NCI-H524 treated with DMSO at 0.1 percent for 48 hours (cell line): ENCODE measurements at places on chromosomes 2 and 18.

GRCh38 chr2:233455006-233455405 lies 100.7 kb downstream of the DGKD start:
- DNase-seq: no peak

DNA sequence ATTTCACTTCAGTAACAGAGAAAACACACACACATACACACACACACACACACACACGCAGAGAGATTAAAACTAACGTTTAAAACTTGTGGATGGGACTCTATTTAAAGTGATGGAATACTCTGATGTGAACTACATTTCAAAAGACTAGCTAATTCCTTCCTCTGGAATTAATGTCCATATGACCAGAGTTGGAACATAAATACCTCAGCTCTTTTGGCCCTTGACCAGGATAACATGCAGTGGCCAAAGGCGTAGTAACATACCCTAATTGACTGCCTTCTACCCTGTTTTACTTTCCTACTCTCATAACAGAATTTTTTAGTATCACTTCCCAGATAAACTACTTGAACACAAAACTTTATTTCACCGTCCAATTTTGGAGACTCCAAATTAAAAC lies 671.3 kb upstream of the CHAC2 start:
- DNase-seq: no peak

- DNase-seq: no peak
Measured at GRCh38 chr2:201807452-201807999, 1.2 kb downstream of the CDK15 start.

- DNase-seq: no peak
Measured at GRCh38 chr18:74534981-74535649, 815 bp downstream of the CNDP1 start.

GRCh38 chr2:29524652-29525051 lies 396.7 kb downstream of the ALK start:
- no peak for DNase-seq

DNA sequence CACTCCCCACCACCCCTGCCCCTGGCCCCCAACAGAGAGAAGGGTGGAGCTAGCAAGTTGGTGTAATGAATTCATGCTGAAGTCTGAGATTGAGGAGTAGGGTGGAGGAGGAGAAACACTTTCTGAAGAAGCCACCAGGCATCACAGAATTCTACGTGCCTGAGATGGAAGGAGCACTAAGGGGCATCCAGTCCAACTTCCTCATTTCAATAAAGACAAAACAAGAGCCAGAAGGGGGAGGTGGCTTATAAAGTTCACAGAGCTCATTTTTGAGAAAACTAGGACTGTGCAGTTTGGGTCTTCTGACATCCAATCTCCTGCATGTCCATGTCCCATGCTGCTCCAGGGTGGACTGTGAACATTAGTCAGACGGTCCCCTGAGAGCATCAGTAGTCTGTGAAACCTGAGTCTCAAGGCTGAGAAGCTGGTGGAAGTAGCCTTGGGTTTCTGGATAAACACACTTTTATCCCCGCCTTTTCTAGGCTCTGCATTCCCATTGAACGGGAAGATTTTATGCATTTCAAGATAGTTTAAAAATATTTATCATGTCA lies 77.7 kb downstream of the TRIM43 start:
- no peak for DNase-seq

- DNase-seq: no peak
Measured at GRCh38 chr2:221581986-221582385, 9.9 kb upstream of the EPHA4 start.

- no peak for DNase-seq
Measured at GRCh38 chr2:208179028-208179609, 10.7 kb downstream of the C2orf80 start.

- no peak for DNase-seq
Measured at GRCh38 chr2:131043199-131044074, 49.8 kb downstream of the FAM168B start.

- DNase-seq: no peak
Measured at GRCh38 chr18:59072727-59073421, 66.8 kb upstream of the SEC11C start.

DNA sequence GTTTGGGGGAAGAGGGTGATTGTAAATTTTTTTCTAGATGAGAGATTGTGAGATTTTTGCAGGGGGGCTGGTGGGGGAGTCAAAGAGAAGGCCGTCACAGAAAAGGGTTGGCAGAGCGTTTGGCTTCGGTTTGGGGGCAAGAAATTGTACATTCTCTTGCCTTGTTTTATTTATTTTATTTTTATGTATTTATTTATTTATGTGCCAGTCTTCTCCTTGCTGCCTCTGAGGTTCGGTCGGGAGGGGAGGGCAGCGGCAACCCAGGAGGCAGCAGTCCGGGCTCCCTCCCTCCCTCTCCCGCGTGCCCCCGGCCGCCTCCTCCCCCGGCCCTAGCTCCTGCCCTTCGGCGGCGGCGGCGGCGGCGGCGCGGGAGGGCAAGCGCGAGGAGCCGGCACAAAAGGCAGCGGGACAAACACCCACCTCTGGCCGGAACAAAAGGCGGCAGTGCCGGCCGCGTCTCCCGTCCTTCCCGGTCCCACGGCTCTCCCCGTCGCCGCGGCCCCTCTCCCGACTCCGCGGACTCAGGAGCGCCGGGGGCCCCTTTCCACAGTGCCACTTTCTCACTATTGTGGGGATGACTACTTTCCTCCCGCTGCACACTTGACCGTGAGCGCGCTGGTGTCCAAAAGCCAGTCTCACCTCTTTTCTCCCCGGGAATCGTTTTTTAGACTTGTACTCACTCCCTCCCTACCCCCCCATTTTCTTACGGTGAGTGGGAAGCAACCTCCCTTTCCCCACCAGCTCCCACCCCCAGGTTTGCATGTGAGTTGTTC lies 1.2 kb downstream of the BCL11A start:
- DNase-seq: no peak

DNA sequence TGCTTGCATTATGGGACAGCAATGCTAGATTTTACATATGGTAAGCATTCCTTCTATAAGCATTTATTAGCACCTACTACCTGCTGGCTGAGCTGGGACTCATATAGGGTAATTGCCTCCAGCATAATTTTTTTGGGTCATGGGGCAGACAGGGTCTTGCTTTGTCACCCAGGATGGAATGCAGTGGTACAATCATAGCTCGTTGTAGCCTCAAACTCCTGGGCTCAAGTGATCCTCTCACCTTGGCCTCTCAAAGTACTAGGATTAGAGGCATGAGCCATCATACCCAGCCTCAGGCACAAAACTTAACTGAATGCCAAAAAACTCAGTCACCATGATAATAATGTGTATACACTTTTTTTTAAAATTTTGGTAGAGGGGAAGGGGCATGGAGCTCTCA lies 35.3 kb downstream of the TMEM237 start:
- DNase-seq: no peak

GRCh38 chr2:19614066-19614465 lies 255.6 kb upstream of the OSR1 start:
- DNase-seq: no peak

- no peak for DNase-seq
Measured at GRCh38 chr2:17171446-17172049, 346.7 kb downstream of the RAD51AP2 start.

DNA sequence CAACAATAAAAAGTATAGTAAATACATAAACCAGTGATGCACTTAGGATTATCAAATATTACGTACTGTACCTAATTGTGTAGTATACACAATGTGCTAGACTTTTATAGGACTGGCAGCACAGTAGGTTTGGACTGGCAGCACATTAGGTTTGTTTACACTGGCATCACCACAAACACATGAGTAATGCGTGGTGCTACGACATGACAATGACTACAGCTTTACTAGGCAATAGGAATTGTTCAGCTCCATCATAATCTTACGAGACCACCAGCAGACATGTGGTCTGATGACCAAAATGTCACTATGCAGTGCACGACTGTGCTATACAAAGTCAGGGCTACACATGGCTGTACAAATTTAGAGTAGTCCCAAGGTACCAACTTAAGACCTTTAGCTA lies 2.3 kb downstream of the MBOAT2 start:
- DNase-seq: no peak

GRCh38 chr2:221488136-221488807 lies 83.8 kb downstream of the EPHA4 start:
- no peak for DNase-seq

DNA sequence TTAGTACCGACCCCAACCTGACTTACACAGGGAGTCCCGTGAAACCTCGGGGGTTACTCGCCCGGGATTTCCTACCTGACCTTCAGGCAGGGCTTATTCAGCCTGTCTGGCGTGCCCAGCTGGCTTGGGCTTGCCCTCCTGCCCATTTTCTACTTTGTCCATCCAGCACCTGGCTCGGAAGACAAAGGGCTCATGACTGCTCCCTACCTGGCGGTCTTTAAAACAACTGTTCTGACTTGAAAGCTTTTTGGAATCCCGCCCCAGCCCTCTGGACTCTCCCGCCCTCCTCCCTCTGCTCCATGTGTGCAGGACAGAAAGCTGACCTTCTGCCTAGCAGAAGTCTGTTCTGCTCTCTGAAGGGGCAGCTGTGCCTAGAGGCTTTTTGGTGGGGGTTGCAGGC lies 43.1 kb downstream of the ACKR3 start:
- DNase-seq: no peak

DNA sequence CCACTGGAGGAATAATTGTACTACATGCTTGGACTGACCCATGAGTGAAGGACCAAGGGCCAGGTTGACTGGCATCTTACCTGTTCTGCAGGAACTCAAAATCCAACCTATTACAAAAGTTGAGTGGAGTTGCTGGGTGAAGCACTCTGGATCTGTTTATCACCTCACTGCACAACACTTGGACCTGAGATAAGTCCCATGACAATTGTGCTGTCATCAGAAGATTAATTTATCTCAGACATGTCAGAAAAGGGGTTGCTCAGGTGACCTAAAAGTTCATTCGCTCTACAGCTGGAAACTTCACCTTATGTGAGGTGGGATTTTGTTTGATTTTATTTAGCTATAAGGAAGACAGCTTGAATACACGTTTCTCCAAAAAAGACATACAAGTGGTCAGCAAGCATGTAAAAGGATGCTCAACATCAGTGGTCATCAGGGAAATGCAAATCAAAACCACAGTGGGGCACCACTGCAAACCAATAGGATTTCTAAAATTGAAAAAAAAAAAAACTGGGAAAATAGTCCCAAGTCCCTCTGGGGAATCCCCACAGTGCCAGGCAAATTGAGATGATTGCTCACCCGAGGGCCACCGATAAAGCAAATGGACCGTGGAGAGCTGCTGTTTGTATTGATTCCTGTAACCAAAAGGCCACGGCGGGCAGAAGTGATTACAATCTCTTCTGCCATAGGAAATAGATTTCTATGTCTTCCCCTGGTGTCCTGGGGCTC lies 65.8 kb upstream of the SLC35F5 start:
- no peak for DNase-seq

- DNase-seq: no peak
Measured at GRCh38 chr18:44518666-44519065, 162.0 kb upstream of the SETBP1 start.

DNA sequence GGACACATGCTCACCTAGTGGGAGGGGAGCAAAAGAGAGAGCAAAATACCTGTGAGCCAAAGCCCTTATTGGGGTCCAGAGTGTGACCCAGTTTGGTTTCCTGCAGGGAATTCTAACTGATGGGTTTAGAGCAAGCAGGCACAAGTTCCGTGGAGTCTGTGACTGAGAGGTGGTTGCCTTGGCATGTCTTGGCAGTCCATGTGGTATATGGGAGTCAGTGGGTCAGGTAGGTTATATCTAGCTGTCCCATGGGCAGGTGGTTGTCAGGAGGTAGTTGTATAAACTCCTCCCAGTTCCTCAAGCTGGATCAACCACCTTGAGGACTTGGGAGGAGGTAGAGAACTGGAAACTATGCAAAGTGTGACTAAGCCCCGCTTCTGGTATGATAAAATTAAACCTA lies 452.8 kb upstream of the VWC2L start:
- no peak for DNase-seq

DNA sequence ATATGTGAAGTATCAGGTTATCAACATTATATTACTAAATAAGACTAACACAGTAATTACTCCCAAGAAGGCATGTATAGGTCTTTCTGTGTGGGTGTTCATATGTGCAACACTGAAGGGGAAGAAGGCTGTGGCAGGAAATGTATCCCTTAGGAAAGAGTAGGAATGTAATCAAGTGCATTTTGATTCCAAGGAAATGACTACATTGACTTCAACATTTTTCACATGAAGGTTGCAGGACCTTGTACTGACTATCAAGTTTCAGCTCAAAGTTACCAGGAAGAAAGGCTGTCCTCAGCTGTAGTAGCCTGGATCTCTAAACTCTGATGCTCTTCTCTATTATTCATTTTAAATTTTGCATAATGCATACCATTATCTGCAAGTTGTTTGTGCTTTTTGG lies 680.8 kb downstream of the NYAP2 start:
- DNase-seq: no peak

- DNase-seq: no peak
Measured at GRCh38 chr2:196685792-196686191, 46.3 kb downstream of the CCDC150 start.

DNA sequence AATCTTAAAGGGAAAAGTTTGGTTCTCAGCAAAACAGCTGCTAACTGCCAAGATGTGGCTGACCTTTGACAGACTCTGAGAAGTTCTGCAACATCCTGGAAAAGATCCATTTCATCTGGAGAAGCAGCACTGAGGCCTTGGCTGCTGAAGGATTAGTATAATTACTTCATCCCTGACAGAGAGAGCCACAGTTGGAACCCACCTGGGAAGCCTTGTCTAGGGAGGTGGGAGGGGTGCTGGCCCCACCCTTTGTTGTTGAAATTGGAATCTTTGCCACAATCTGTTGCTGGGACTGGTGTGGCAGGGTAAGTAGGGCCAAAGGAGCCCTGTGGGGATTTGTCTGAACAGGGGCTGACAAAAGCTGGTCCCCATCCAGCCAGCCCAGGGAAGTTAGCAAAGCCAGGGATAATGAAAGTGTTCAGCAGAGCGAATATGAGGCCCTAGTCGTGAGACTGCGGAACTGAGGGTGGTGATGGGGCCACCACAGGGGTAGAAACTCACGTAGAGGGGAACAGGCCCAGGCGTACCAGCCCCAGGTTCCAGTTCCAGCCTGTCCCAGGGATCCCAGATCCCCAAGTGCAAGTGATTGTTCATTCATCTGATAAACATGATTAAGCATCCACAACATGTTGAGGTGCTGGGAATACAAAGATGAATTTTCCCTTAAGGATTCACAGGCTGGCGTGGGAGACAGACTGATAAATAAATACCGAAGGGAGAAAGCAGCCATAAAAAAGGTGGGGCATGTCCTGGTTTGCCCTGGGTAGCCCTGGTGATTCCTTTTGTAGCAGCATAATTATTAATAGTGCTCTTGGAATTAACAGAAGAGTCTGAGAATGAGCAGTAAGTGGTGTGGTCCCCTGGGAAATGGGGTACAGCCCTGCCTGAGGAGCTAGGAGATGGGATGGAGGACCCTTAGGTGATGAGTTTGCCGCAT lies 60.0 kb downstream of the MYO1B start:
- peak; percentile 70 for DNase-seq

DNA sequence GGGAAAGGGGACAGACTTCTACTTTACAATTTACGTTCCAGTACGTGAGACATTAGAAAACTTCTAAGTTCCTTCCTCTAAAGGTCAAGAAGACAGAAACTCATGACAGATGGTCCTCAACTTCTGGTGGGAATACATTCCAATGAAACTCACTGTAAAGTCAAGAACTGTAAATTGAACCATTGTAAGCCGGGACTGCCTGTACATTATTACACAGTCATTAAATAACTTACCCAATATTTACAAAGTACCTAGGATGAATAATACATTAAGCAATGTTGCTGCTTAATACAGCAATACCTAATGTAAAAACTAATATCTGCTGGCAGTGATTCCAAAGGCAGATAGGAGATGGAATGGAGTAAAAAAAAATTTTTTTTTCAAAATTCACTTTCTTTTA lies 51.9 kb downstream of the CDH2 start:
- DNase-seq: no peak

GRCh38 chr2:172540421-172540820 lies 15.5 kb upstream of the PDK1 start:
- DNase-seq: no peak

GRCh38 chr2:185477452-185477851 lies 261.2 kb upstream of the FSIP2 start:
- no peak for DNase-seq
